Activated T-helper 1 cell treated with anti-CD3 and anti-CD28 coated beads, Interleukin-2, amount 50 U/mL, for 16 hours (primary cell): ENCODE measurements at places on chromosomes 3 and 15.
A peak's percentile ranks its signal among the peaks of the same experiment; 100 is the strongest.

DNA sequence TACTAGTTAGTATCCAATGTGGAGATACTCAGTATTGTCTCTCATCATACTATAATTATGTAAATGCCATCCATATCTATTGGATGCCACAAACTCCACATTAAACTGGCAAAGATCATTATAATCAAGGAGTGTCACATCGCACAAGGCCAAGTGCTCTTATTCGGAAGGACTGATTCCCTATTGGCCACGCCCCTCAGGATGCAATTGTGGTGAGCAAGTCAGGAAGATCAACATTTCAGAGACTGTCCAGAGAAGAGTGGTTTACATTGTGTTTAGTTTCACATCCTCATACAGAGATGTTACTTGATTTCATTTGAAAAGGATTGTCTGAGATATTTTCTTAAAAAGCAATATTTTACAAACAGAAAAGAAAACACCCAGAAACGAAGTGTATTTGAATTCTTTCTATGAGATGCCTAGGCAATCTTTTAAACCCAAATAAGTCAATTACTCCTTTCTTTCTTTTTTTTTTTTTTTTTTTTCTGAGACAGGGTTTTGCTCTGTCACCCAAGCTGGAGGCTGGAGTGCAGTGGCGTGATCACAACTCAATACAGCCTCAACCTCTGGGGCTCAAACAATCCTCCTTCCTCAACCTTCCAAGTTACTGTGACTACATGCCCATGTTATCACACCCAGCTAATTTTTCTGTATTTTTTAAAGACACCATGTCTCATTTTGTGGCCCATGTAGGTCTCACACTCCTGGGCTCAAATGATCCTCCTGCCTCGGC, 369.1 kb downstream of the RBMS3 start:
- no peak for DNase-seq

GRCh38 chr3:64354221-64354620, 129.0 kb upstream of the PRICKLE2 start:
- DNase-seq = no peak

GRCh38 chr3:151318991-151319390, 2.4 kb upstream of the GPR87 start:
- DNase-seq = no peak

DNA sequence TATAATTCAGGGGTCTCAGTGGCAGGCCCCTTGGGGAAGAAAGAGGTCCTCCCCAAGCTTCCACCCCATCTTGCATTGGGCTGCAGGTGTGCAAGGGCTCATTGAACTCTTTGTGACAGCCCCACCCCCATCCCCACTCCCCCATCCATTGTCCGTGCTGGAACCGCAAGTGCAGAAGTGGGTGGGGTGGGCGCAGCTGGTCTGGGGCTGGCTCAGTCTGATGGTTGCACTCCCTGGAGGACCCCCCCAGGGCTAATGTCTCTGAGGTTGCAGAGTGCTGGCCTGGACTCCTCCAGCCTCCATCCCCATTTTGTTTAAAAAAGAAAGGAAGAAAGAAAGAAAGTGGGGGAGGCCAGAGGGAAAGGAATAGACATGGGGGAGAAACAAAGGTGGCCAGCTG, 42.3 kb upstream of the ARL8B start:
- DNase-seq = no peak

- DNase-seq = no peak
These were observed 68.5 kb downstream of the PLCH1 start for GRCh38 chr3:155676252-155676981.

- DNase-seq = peak; percentile 12
These were observed 72.9 kb upstream of the MNS1 start for GRCh38 chr15:56537881-56538280.

DNA sequence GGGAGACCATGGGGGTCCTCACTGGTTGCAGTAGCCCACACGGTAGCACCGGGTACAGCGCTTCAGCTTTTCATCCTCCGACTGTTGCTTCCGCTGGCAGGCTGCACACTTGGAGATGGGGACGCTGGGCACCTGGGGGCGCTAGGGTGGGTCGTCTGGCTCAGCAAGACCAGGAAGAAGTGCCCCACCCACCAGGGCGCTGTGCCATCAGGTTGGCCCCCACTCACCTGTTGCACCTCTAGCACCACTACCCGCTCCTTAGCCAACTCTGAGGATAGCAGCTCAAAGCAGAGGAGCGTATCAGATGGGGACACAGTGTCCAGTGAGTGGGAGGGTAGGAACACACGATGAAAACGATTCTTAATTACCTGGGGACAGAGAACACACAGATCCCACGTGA, 7.7 kb upstream of the QARS1 start:
- no peak for DNase-seq

DNA sequence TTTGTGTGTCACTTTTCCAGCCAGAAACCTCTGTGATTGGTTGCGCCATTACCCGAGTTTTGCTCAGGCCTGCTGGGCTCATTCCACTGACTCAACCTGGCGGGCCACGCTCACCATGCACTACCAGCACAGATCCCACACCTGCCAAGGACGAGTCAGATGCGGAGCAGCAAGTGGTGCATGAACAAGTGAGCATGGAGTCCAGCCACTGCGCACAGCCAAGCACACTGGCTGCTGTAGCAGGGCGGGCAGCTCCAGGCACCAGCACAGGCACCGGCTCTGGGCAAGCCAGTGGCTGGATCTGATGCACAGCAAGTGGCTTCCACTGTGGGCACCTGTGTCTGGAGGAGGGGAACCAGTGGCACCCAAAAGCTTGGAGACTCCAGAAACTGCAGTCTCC, 110.4 kb downstream of the CBLB start:
- no peak for DNase-seq

- DNase-seq = no peak
These were observed 230.7 kb upstream of the RBMS3 start for GRCh38 chr3:29050155-29050554.

- no peak for DNase-seq
These were observed 190.0 kb downstream of the PLCH1 start for GRCh38 chr3:155554777-155555451.

GRCh38 chr15:30001602-30002001, 81.2 kb upstream of the GOLGA8J start:
- no peak for DNase-seq

DNA sequence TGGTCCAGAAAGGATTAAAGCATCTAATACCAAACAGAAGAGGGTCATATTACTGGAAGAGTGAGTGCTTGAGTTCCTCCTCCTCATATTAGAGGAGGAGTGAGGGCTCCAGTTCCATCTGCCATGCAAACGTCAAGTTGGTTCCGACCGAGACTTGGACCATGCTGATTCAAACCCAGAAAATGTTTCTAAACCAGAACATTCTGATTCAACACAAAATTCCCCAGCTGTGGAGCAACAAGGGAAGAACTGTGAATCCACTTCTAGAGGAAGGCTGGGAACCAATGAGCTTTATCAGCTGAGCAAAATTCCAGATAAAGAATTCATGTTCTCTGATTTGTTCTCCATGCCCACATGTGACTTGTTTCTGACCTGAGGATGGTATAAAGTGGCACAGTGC, 135.6 kb upstream of the WNT5A start:
- DNase-seq = no peak

DNA sequence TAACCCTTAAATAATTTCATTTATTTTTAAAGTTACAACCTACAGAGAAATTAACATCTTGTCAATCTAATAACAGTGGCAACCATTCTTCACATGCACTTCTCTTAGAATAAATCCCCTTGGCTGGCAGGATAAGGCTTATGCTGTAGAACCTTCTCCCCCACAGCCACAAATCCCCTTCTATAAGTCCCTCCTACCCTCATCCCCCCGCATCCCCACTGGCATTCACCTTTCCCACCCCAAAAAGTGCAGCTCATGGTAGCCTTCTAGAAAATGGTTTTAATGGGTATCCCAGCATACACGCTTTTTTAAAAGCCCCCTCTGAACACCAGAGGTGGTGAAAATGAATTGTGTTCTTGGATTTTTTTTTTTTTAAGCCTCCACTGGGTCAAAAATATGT, 49.2 kb downstream of the CAPN7 start:
- no peak for DNase-seq

DNA sequence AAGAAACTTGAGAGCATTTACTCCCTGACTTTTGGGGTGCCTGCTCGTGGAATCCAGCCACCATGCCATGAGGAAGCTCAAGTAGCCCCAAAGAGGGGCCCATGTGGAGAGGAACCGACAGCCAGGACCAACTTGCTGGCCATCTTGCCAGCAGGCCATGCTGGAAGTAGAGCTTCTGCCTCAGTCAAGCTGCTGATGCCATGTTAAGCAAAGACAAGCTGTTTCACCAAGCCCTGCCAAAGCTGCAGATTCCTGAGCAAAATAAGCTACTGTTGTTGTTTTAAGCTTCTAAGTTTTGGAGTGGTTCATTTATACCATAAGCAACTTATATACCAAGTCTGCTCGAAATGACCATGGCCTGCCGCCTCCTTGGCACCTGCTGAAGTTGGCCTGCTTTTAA, 14.1 kb downstream of the RFTN1 start:
- DNase-seq = no peak

DNA sequence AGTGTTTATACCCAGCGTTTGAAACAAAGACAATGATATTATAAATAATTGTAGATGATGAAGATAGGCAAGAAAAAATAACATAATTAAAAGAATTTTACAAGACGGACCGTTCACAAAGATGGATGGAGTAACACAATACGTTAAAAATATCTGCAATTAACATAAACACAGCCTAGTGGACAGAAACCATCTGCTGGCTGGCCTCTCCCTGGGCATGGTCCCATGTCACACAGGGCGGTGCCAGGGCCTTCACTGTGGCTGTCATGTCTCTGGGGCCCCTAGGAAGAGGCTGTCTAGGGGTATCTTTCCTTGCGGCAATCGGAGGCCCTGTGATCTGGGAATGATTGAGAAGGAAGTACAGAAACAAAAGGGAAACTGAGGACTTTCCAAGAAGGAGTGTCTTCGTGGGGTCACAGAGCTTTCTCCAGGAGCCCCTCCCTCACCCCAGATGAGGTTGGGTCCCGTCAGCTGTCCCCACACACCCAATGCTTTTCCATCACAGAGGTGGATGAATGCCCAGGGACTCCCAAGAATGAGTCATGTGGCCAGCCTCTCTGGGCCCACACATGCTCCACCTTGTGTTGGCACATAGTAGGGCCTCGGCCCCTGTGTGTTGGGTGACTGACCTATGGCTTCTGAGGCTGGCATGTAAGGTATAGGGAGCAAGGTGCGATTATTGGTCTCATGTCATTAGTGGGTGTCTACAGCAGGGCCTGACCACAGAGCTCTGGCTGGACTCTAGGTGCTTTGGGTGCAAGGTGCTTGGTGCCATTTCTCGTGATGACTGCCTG, 87.1 kb downstream of the DNAJB8 start:
- DNase-seq = no peak

DNA sequence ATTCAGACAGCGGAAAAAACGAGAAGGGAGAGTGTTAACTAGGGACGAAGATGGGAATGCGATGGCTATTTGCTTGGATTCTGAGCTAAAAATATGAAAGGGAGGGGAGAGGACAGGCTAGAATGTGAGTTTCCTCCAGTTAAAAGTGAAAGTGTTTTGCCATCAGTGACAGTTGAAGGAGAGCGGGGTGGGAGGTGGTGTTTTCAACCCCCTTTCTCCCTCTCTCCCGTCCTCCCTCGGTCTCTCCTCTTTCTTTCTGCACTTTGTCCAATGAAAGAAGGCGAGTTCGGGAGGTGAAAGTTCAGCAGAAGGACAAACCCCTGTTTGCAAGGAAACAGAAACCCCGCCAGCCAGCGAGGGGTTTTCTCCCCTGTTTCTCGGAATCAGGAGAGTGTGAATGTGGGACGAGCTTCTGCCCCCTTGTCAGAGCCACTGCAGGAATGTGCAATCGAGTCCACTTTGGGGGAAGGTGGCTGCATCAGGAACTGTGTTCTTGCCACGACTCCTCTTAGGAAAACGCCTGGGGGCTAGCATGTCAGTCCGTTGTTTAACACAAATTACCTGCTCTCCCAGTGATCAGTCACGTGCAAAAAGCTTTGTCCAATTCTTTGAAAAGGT, 975 bp upstream of the FOXP1 start:
- no peak for DNase-seq

- DNase-seq = no peak
These were observed 192.8 kb downstream of the CADM2 start for GRCh38 chr3:85151555-85151954.

DNA sequence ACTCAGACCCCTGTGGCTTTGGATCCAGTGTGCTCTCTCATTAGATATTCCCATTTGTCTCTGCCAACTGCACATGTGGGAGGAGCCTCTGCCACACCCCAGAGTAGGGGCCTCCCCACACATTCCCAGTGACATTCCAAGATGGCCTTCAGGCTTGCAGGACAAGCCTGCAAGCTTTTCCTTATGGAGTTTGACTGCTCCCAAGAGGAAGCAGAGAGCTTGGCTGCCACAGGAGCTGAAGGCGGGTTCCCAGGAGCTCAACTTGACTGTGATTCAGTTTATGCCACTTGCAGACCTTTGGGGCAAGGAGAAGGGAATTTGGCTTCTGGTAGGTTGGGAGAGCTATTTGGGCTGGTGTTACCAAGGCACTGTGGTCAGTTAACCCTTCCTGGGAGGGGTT, 22.5 kb upstream of the EPHB1 start:
- DNase-seq = no peak

DNA sequence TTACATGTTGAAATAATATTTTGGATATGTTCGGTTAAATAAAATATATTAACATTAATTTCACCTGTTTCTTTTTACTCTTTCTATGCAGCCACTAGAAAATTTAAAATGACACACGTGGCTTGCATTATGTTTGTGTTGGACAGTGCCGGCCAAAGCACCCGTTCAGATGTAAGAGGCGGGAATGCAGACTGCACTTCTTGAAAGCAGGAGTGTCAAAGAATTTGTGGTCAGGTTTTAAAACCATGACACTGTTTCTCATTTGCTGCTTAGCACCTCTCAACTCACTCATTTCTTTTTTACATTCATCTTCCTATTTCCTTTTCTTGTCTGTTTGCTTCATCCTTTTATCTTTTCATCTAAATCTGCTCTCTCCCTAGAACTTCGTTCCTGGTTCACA, 35.3 kb upstream of the MINAR1 start:
- no peak for DNase-seq

DNA sequence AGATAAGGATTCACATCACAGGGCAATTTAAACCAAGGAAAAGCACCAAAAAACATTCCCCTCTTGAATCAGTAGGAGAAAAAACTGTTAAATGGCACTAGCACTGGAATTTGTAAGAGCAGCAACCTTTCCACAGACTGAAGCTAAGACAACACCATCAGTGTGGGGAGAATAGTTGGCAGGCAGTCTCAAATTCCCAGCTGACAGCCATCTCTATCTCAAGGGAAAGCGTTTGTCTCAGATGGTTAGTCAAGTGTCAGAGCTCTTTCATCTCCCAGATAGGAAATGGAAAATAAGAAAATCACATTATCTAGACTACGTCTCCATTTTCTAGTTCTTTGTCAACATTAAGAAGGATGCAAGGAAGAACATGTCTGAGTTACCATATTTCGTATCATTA, 228.7 kb downstream of the WDR72 start:
- DNase-seq = no peak
